Fibroblast of villous mesenchyme (primary cell): ENCODE measurements at places on chromosomes 16 and 17. TPM values are rescaled to one million over a fixed set of nuclear protein-coding genes. Genes with fewer than 3 reads are reported as not detected.

- DNase-seq, result no peak
These were observed 1.7 kb downstream of the ATP2C2 start for GRCh38 chr16:84369938-84370627.

- DNase-seq, result no peak
These were observed 31.4 kb downstream of the CCR7 start for GRCh38 chr17:40533896-40534295.

GRCh38 chr17:39939588-39940419 lies 12.3 kb downstream of the LRRC3C start:
- DNase-seq, result peak; percentile 90

DNA sequence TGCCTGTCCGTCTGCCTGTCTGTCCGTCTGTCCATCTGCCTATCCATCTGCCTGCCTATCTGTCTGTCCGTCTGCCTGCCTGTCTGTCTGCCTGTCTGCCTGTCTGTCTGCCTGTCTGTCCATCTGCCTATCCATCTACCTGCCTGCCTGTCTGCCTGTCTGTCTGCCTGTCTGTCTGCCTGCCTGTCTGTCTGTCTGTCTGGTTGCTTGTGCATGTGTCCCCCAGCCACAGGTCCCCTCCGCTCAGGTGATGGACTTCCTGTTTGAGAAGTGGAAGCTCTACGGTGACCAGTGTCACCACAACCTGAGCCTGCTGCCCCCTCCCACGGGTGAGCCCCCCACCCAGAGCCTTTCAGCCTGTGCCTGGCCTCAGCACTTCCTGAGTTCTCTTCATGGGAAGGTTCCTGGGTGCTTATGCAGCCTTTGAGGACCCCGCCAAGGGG lies 5.6 kb downstream of the GCGR start:
- no peak for DNase-seq

- DNase-seq, result no peak
These were observed 130.9 kb upstream of the CACNG3 start for GRCh38 chr16:24125214-24125613.

The CHST6 gene
- under 0.01 TPM in 2 replicates for total RNA-seq

The GTF3C1 gene
- 97.0 and 101 TPM in 2 replicates for total RNA-seq

The TMEM238L gene
- total RNA-seq, result not detected in 2 replicates
